ENCODE measurements at places on chromosomes 16 and 17.

GRCh38 chr17:67050471-67051154 is 6.3 kb downstream of the CACNG1 start:
- no peak for DNase-seq

- peak; percentile 50 for DNase-seq
Observed at GRCh38 chr17:45265821-45266220, 3.9 kb upstream of the SPATA32 start.

DNA sequence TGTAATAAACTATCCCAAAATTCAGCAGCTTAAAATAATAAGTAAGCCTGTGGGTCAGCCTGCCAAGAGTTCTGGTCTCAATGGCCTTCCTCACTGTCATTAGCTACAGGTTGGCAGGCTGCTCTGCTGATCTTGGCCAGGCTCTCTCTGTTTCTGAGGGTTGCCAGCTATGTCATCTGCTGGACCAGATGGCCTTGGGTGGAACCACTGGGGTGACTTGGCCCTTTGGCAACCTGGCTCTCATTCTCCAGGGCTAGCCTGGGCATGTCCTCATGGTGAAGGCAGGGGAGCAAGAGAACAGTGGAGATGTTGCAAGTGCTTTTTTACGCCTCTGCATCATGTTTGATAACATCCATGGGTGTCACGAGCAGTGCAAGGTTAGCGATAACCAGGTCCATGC is 13.9 kb downstream of the ITGAM start:
- no peak for DNase-seq

DNA sequence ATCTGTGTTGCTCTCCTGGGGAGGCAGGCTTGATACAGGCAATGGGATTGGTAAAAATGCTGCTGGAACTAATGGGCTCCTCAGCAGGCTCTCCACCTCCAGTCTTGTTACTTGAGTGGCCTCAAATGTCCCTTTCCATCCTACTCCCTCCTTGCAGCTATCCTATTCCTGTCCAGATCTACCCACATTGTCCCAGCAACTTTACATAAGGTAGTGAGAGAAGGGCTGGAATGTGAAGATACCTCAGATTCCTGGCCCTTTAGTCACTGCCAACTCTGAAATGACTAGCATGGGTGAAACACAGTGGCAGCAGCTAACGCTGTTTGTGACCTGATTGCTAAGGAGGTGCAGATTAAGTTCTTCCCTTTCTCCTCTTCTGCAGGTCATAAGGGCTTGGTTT is 210.1 kb upstream of the HS3ST4 start:
- peak; percentile 78 for DNase-seq

DNA sequence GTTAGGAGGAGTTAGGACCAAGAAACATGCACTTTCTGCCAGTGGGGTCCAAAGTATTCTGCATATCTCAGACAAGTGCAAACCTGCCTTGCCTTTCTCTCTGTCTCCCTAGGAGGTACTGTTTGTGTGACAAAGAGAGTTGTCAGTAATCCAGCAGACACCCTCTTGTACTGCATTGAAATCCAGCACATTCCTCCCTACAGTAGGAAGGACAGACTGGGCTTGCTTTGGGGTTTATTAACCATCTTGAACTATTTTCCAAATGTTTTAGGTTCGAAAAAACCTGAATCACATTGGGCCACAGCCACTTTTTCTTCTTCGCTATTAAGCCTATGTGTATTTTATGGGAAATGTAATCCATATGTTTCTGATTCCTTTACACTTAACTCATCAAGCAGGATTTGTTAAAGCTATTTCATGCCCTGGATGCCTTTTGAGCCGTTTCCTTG is 204.2 kb upstream of the KCNJ16 start:
- DNase-seq = no peak

- no peak for DNase-seq
Observed at GRCh38 chr16:85123891-85124635, 11.8 kb upstream of the CIBAR2 start.

- no peak for DNase-seq
Observed at GRCh38 chr17:7195971-7196370, 16.8 kb upstream of the ASGR1 start.

- DNase-seq = no peak
Observed at GRCh38 chr17:16428098-16428882, 12.9 kb downstream of the TRPV2 start.

All from Caki2 (cell line).